Esophagus squamous epithelium (tissue), 5 donors: ENCODE measurements at places on chromosomes 11 and 22. TPM values are rescaled to one million over a fixed set of nuclear protein-coding genes. Genes with fewer than 3 reads are reported as not detected.

GRCh38 chr11:31968461-31969358 is 122.2 kb upstream of the RCN1 start:
- DNase-seq, result no peak

GRCh38 chr11:27356624-27357222 is 6.3 kb downstream of the CCDC34 start:
- no peak for DNase-seq

GRCh38 chr11:26847977-26848376 is 126.1 kb upstream of the SLC5A12 start:
- DNase-seq, result no peak

DNA sequence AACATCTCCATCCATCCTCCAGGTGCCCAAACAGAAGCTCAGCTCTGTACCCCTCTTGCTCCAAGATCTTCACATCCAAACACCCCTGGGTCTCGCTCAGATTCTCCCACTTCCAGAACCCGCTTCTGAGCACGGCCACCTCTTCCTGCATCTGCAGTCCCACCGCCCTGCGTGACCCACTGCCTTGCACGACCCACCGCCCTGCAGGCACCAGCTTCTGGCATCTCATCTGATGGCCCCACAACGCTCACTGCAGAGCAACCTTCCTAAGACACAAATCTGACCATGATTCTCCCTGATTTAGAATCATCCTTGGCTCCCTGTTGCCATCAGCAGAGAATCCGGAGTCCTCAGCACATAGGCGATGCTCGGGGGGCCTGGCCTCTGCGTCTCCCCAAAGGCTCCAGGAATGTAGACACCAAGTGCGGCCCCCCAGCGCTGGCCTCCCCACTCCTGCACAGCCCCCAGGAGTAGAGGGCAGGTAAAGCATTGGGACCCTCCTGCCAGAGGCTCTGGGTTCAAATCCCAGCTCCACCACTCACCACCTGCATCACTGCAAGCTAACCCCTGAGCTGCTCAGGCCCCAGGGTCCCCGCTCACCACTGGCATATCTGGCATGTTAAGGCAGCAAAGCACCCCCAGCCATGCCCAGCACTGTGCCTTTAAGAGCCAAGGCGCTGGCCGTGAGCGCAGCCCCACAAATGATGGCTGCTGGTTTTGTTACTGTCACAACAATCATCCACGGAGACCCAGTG is 459.3 kb downstream of the BRD1 start:
- DNase-seq, result no peak

DNA sequence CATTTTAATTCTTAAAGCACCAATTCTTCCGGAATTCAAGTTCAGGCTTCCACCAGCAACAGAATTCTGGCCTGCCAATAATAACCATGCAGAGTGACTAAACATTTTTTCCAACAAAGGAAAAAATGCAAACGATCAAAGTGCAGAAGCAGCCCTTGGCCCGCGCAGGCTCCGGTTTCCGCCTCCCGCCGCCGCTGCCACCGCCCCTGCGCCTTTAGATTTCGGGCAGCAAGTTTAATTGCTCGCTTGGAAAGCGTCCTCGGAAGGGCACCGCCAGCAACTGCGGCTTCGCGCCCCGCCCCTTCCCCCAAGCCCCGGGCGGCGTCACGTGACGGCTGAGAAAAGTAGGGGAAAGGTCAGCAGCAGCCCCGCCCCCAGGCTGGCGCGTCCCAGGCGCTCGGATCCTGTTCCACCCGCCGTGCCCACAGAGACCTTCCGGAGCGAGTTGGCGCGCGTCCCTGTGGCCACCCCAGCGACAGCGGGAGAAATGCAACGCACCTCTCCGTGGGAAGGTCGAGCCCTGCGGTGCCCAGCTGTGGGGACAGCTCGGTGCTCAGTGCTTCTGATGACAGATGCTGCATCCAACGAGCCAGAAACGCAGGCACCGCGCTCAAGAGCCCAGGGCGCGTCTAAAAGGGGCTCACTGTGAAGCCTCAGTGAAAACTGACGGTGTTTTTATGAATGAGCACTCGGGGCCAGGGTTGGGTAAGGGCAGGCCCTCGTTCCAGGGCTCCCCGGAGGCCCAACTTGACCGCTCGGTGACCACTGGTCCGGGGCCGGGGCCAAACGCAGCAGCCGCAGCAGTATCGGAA is 2.5 kb downstream of the CPT1A start:
- DNase-seq, result peak; percentile 69

GRCh38 chr11:11956006-11956405 is 52.4 kb downstream of the DKK3 start:
- DNase-seq, result no peak

- no peak for DNase-seq
Observed at GRCh38 chr11:112206071-112206470, 20.2 kb upstream of the PTS start.

Gene TSPAN18
- total RNA-seq, result 0.80 TPM

Gene CDHR5
- not detected for total RNA-seq
